IPS-NIHi11 (cell line): ENCODE measurements at places on chromosomes 7 and 10.

GRCh38 chr10:101214446-101215396 lies 14.5 kb downstream of the LBX1 start:
- peak; percentile 82 for DNase-seq

DNA sequence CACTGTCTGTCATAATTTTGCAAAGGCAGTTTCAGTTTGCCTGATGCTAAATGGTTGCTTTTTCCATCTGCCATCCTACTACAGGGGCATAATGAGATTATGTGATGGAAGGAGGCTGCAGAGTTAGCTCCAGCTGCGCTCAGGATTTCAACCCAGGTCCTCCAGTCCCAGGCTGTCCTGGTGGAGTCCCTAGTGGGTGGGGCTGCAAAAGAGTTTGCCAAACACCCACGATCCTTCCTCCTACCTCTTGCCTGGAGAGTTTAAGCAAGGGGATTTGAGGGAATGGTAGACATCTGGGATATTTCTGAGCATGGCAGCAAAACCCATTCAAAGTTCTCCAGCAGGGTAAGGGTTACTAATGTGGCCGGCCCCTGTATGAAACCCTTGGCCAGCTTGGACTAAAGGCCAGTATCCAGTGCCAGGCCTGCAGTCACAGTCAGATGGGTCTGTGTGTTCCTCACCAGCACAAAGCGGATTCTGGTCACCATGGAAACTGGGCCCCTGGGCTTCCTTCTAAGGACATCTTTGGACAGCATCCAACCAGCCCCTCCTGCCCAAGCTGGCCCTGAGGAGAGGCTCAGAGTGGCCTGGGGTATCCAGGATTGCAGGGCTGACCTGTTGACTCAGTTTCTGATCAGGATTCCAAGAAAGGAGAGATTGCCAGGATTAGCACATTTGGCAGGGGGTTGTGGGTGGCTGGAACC lies 42.7 kb upstream of the CHST3 start:
- DNase-seq = no peak

- DNase-seq = no peak
Measured at GRCh38 chr7:135286876-135287275, 53.2 kb downstream of the STRA8 start.

DNA sequence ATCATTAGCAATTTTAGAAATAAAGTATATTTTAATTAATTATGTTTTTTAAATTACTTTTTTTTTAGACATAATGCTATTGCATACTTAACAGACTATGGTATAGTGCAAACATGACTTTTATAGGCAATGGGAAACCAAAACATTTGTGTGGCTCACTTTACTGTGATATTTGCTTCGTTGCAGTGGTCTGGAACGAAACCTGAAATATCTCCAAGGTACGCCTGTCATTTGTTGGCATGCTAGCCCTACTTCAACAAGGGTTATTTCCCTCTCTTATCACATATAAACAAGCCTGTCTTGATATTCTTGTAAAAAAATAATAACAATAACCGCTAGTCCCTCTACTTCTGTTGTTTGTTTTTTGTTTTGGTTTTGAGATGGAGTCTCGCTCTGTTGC lies 74.2 kb downstream of the TYW1B start:
- no peak for DNase-seq

DNA sequence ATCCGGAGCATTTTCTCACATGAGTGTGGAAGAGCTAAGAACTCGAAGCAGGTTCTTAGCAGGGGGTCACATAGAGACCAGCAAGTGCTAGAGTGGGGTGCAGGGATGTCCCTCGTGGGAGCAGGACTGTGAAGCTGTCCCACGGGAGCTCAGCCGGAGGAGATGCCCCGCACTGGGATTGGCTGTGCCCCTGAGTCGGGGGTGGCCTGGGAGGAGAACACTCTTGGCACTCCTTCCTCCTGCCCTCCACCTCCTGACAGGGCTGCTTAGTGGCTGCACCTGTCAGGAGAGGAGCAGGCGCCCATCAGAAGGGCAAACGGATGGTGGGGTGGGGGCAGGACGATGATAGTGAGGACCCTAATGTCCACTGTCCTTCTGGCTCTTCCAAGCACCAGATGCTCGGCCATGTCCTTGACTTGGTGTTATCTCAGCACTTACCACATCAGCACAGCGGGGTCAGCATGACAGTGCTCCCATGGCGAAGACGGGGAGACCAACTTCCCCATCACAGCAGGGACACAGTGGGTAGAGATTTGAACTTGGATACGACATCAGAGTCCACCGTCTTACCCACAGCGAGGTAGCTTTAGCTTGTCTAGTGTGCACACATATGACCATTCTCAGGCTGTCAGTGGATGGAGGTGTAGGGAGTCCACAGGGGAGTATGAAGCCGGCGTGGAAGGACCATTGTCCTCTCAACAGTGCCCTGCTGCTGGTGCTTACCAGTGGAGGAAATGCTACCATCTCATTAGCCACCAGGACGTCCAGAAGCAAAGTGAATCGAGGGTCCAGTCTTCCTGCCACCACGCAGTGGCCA lies 142.5 kb upstream of the SHH start:
- no peak for DNase-seq

GRCh38 chr7:26441002-26441521 lies 149.4 kb downstream of the SNX10 start:
- DNase-seq = peak; percentile 31

DNA sequence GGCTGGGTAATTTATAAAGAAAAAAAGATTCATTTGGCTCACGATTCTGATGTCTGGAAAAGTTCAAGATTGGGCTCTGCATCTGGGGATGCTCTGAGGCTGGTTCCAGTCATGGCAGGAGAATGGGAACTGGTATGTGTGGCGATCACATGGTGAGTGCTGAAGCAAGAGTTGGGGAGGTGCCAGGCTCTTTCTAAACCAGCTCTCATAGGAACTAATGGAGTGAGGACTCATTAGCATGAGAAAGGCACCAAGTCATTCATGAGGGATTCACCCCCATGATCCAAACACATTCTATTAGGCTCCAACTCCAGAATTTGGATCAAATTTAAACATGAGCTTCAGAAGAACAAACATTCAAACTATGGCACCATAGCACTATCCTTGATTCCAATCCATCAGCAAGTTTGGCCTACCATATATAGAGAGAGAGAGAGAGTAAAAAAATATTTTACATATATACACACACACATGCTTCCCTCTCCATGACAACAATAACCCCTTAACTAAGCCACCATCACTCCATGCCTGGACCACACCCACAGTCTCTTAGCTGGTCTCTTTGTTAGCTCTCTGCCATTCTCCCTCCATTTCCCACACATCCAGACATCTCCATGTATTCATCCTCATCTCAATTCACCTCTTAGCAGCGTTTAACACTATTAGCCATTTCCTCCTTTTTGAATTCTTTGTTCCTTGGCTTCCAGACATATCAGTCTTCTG lies 57.9 kb downstream of the NPY start:
- no peak for DNase-seq

DNA sequence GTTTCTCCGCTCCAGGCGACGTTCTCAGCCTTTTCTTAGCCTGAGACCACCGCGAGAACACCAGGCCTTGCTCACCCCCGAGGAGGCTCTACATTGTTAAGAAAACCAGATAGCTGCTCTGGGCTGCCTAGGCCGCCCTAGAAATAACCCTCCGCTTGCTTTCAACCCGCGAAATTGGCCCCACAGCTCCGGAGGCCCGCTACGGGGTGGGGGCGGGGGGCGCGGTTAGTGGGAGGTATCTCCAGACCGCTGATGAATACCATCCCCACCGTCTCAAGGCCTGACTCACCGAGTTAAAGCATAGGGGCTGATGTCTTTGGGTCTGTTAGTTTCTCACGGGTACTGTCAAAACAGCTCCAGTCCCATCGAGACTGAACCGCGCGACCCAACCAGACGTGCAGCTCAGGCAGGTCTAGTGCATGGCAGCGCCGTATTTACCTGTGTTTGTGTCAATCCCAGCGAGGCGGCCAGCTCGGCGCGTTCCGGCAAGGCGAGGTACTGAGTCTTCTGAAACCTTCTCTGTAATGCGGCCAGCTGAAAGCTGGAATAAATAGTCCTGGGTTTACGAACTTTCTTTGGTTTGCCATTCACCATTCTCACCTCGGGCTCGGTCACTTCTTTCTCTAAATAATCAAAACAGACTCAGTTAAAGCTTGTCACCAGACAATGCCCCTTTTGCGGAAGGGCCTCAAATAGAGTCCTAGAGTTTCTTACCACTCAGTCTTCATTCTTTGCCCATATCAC lies 2.7 kb downstream of the DLX5 start:
- no peak for DNase-seq

DNA sequence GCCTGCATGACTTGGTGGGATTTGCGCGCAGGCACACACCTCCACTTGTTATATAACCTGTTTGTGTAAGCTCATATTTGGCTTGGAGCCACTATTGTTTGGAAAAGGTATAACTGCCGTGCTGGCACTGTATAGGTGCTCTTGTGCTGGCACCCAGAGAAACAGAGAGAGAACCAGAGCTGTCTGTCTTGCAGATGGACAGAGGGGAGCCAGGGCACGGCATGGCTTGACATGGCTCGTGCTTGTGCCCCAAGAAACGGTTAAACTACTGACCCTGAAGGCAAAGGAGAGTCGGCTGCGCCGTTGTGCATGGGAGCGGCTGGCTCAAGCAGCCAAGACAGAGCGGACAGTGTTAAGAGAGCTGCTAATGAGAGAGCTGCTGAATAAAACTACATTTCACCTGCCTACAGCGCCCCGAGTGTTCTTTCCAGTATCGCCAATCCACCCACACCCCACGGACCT lies 23.2 kb downstream of the RAPGEF5 start:
- DNase-seq = no peak

DNA sequence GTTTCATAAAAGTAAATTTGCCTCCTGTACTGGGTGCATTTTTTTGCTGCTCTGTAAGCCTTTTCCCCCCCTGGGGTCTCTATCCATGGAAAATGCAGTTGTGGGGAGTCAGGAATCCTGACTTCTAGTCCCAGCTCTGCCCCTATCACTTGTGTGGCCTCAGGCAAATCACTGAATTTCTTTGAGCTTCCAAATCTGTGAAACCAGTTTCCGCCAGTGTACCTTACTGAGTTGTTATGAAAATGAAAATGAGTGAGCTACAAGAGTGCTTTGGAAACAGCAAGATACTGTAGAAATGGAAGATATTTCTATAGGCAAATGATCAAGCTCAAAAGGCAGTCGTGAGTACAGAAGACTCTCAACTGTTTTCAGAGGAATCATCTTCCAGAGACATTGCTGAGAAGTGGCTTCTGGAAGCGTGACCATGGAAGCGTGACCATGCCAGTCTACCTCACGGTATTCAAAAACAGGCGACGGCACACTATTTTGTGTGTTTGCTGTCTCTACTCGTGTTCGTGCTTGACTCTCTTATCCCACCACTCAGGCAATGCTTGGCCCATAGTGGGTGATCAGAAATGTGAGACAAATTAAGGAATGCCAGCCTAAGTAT lies 107.4 kb downstream of the ATXN7L1 start:
- DNase-seq = no peak

- no peak for DNase-seq
Measured at GRCh38 chr7:118324790-118325449, 100.4 kb downstream of the ANKRD7 start.

GRCh38 chr7:106767498-106768323 lies 97.4 kb upstream of the PIK3CG start:
- DNase-seq = no peak

GRCh38 chr10:131061216-131061615 lies 250.3 kb downstream of the TCERG1L start:
- no peak for DNase-seq

DNA sequence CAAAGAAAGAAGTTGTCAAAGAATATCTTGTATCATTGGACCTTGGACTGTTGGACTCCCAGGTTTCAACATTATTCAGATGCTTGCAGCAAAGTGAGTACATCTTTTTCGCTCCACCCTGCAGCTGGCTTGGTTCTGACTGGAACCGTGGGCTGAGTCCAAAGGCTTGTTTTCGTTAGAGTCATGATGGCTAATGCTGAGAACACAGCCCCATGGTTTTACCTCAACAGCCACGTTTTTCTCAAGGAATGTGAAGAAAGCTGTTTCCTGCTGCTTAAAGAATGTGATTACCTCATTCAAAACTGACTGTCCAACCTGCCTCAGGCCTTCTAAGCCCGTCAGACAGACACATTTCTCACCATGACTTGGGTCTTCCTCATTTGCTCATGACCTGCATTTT lies 69.5 kb downstream of the STEAP1B start:
- no peak for DNase-seq

DNA sequence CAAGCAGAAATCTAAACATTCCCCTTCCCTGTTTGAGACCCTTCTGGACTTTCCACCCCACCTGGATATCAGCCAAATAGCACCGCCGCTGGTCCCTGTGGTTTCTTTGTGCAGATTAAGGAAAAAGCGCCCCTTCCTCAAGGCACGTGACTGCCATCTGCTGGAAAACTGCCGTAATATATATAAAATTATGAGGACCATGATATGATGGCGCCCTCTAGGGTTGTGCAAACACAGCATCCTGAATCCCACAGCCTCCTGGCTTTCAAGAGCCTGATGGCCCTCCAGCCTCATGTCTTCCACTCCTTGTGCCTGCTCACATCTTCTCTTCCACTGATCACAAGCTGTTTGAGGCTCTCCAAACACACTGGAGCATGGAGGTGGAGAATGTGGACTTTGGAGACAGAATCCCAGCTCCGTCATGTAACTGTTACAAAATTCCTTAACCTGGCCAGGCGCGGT lies 121.3 kb downstream of the MYL10 start:
- DNase-seq = peak; percentile 80

DNA sequence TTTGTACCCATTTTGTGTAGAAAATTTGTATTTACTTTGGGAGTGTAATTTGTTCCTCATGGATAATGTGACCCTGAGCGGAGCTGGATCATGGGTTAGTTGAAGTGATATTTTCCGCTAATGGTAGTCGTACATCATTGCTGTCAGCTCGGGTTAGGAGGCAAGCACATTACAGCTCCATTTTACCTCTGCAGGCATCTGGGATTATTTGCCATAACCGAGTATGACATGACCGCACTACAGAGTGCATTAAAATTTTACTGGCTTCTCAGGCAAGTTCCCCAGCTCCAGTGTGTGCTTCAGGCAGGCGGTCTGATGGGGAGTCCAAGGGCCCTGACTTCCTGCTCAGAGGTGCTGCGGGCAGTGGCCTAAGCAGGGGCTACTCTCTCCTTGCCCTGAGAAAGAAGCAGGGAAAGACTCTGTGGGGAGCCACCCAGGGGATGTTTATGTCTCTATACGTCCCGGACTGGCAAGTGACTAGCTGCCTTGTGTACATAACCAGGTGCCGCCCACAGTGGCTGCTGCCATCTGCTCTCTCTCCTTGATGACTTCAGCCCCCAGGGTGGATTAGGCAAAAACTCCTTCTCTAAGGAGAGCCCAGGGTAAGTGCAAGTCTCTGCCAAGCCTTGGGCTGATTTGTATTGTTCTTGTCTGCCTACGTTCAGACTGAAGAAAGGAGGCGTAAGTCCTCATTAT lies 685.3 kb upstream of the GALNT17 start:
- DNase-seq = no peak

DNA sequence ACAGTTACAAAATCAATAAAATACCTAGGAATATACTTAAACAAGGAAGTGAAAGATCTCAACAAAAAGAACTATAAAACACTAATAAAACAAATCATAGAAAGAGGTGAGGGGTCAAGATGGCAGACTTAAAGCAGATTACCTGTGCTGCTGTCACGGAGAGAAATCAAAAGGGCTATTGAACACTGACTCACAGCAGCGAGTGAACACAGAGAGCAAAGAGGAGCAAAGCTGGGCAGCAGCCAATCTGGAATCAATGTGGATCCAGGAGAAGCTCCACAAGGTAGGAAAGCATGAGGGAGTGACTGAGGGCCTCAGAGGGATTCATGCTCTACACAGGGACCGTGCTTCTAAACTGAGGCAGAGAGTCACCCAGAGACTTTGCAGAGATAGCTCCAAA lies 562.0 kb upstream of the SEMA3D start:
- no peak for DNase-seq

- no peak for DNase-seq
Measured at GRCh38 chr7:149280661-149281507, 18.9 kb downstream of the ZNF783 start.
